ENCODE measurements at places on chromosomes 2 and 18.
A peak's percentile ranks its signal among the peaks of the same experiment; 100 is the strongest.

- no peak for DNase-seq
Measured at GRCh38 chr2:47034973-47035609, 119.5 kb upstream of the MCFD2 start.

DNA sequence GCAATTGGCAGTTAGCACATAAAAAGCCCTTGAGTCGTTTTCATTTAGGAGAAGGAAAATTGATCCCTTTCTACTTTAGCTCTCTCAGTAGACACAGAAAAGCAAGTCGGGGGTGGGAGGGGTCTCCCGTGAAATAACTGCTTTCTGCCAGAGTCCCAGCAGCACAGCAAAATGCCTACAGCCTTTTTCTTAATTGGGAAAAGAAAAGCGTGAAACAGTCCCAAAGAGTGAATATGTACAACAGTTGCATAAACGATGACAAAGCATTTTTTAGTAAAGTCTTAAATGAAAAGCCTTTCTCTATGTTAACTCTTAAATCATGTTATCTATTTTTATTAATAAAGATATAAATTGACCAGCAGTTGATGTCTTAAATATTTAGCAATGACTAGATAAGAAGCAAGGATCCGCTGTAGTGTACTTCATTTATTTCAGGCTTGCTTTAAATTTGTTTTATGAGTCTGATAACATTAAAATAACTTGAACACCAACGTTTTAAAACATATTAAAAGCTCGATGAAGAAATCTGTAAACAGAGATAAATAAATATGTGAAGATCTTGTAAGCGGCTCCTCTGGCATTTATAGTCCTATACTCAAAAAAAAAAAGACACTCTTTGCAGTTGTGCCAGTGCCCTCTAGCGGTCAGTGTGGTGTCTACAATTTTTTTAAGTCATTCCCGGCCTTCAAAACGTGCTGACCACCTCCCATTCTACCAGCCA lies 42.3 kb upstream of the ATIC start:
- DNase-seq = no peak

GRCh38 chr18:457140-457519 lies 43.4 kb downstream of the COLEC12 start:
- DNase-seq = no peak

- DNase-seq = no peak
Measured at GRCh38 chr2:215290980-215291599, 20.8 kb upstream of the ATIC start.

DNA sequence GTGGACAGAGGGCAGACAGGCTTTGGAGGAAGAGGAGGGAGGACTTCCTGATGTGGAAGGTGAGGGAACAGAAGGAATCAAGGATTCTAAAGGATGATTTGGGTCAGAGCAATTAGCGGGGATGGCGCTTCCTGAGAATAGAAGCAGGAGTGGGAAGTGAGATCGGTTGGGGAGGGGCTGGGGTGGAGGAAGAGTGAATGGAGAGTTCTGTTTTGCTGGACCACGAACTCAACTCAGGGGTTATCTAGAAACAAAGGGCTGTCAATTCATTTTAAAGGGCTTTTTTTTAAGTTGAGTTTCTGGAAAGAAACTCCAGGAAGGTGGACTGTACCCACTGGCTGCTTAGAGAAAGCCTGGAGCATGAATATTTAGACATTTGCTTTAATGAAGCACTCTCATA lies 54.9 kb downstream of the BCL2L11 start:
- DNase-seq = no peak

DNA sequence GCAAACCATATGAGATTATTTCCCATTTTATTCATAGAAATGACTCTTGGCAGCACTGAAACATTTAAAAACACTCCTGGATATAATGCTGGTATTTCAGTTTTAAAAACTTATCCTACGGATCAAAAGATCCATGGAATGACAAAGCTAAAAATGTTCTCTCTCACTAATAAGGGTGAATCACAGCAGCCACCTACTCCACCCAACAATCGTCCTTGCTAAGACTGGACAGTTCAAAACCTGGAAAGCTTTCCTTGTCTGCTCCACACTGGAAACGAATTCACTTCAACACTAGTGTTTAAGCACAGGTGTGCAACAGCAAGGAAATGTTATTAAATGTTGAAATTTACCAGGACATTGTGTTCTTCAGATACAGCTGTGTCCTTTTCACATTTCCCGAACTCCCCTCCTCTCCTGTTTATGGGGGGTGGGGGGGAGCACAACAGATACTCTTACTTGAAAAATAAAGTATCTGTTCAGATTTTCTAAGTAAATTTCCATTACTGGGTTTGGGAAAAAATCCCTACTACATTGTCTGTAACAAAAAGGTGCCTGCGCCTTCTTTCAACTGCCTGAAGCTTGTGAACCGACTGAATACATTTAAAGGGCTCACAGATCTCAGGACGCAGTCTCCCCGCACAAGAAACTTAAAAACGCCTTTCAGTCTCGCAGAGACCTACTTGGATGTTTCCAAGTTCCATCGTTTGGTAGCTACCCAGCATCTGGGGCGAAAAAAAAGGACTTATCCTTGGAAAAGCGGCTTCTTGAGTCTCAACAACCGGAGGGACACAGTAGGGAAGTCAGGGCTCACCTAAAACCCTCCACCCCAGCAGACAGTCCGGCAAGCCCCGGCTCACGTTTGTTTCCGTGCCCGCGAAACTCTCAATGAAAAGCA lies 1.3 kb downstream of the YWHAQ start:
- no peak for DNase-seq

GRCh38 chr2:187024739-187025138 lies 175.8 kb upstream of the ZSWIM2 start:
- DNase-seq = no peak

DNA sequence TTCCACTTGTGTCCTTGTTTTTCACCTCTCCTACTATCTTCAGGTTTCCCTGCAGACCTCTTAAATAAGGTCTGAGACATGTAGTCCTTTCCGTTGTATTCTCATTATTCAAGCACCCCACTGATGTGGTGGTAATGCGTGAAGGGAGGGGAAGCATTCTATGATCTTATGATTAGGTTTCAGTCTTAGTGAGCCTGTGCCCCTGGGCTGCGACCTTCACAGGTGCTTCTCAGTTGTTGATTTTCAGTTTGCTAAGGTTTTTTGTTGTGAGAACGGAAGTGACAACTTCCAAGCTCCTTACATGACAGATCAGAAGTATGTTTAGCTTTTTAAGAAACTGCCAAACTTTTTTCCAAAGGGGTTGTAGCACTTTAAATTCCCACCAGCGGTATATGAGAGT lies 41.3 kb downstream of the VPS54 start:
- no peak for DNase-seq

DNA sequence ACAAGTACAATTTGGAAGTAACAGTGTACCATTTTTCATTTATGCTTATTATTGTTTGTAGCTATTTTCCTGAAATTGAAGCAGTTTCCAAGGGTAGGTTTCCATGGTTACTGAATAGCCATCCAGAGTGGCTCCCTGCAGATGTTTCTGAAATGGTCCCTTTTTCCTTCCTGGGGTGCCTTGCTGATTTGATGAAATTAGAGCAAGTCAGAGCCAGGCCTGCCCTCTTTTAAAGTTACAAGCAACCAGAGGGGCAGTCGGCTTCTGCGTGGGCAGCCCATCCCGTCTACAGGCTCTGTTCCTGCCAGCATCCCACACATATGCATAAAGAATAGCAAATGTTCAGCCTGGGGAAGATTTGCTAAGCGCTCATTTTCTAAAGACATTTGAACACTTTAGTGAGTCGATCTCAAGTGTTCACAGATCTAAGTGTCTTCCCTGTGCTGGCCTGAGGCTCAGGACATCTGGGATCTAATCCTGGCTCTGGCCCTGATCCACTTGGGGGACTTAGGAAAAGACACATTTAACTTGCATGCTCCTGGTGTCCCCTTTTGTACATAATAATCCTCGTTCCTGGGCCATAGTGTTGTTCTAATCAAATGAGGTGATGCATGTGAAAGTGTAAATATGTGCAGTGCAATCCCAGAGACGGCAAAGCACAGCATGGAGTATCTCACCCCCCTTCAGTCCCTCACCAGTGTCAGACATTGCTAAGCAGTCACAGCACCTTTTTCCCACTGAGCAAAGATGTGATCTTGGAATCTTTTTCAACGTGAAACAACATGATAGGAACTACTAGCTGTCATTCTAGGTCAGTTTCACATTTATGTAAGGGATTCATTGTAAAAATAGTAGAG lies 92.2 kb downstream of the STPG4 start:
- no peak for DNase-seq

GRCh38 chr2:74851191-74851566 lies 17.3 kb downstream of the HK2 start:
- no peak for DNase-seq

DNA sequence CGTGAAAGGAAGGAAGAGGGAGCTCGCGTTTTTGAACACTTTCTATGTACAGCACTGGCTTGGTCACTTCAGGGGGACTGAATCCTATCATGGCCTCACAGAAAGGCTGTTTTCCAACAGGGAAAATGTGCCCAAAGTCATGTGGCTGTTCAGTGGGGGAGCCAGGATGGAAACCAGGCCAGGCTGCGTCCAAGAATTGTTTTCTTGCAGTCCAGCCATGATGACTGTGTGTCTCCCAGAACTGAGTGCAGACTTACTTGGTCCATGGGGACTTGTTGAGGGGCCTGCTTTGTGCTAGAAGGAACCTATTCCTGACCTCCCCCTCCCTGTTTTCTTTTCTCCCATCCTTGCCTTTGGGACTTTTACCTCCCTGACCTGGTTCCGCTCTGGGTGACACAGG lies 46.9 kb downstream of the EMILIN2 start:
- no peak for DNase-seq

DNA sequence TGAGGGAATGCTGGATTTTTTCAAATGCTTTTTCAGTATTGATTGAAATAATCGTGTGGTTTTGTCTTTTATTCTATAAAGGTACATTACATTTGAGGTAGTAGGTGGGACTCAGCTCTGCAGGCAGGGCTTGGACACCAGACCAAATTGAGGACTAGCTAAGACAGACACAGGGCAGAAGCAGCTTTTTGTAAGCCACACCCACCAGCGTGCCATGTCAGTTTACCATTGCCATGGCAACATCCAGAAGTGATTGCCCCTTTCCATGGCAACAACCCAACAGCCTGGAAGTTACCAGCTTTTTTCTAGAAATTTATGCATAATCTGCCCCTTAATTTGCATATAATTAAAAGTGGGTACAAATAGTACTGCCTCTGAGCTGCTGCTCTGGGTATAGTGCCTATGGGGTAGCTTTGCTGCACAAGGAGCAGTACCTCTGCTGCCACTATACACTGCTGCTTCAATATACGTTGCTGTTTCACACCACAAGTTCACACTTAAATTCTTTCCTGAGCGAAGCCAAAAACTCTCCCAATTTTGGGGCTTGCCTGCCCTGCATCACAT lies 23.6 kb upstream of the VWA3B start:
- DNase-seq = no peak

GRCh38 chr2:237060534-237061312 lies 25.0 kb upstream of the COPS8 start:
- peak; percentile 7 for DNase-seq

GRCh38 chr2:148813603-148814065 lies 61.4 kb upstream of the KIF5C start:
- DNase-seq = no peak

GRCh38 chr2:231431606-231432005 lies 32.7 kb downstream of the NCL start:
- DNase-seq = no peak

DNA sequence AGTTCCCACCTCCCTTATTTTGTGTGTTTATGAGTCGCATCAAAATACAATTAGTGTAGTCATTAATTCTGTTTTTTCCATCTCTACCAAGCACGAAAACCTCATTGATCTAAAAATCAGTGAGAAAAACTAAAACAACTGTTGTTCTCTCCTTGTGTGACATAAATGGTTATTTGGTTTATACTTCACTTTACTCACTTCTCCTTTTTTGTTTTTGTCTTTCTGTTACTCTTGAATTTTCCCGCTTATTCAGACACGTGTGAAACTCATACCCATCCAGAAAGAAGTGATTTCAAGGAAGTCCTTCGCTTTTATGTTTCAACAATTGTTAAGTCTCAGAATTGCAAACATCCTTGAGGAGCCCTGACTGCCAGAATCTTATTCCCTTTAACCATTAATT lies 121.6 kb downstream of the EML6 start:
- no peak for DNase-seq

DNA sequence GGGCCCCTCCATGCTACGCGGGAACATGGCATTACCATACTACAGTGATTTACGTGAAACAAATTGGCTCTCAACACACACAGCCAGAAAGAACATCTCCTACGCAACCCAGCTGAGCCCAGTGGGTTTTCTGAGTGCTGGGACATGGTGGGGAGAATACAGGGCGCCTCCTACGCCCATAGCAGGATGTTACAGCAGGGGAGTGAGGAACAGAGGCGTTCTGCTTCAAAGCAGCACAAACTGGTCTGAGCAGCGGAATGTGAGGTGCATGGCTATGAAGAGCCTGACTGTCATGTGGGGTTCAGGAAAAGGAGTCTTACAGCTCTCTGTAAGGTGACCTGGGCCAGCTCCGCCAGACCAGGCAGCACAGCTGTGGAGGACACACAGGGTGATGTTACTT lies 108.6 kb upstream of the REV1 start:
- DNase-seq = no peak

DNA sequence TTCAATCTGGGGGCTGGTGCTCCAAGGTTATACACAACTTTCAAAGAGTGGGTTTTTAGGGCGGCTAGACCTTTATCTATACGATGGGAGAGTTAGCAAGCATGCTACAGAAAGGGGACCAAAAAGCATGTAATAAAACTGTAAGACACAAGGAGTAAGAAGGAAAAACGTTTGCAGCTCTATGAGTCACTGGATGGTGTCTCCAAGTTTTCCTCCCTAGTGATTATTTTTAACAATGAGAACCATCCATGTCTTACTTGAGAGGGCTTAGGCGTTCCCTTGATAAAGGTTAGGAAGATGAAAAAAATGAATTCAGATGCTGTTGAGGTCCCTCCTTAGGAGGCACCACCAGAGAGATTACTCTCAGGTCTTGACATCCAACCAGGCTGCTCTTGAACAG lies 75.9 kb downstream of the HRH4 start:
- no peak for DNase-seq

DNA sequence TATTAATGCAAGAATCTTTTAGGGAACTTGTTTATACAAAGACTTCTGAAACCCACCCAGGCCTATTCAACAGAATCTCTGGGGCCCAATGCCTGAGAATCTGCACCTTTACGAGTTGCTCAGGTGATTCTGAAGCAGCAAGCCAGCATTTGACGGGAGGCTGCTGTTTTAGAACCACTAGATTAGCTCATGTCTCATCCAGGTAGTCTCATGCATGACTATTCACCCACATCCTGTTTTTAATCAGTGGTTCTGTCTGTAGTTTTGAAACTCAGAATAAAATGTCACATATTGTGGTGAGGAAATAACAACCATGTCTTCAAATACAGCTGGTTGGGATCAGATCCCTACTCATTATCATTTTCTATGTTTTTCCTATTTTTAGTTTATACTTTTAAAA lies 39.5 kb downstream of the CYTIP start:
- no peak for DNase-seq

GRCh38 chr18:13536578-13536977 lies 189.8 kb downstream of the FAM210A start:
- no peak for DNase-seq

GRCh38 chr2:186516396-186516795 lies 30.3 kb downstream of the ZC3H15 start:
- no peak for DNase-seq

All from NCI-H187 treated with DMSO at 0.1 percent for 48 hours (cell line).